ENCODE measurements at places on chromosomes 2 and 18.

- no peak for DNase-seq
Measured at GRCh38 chr2:98604547-98604946, 3.8 kb downstream of the COA5 start.

DNA sequence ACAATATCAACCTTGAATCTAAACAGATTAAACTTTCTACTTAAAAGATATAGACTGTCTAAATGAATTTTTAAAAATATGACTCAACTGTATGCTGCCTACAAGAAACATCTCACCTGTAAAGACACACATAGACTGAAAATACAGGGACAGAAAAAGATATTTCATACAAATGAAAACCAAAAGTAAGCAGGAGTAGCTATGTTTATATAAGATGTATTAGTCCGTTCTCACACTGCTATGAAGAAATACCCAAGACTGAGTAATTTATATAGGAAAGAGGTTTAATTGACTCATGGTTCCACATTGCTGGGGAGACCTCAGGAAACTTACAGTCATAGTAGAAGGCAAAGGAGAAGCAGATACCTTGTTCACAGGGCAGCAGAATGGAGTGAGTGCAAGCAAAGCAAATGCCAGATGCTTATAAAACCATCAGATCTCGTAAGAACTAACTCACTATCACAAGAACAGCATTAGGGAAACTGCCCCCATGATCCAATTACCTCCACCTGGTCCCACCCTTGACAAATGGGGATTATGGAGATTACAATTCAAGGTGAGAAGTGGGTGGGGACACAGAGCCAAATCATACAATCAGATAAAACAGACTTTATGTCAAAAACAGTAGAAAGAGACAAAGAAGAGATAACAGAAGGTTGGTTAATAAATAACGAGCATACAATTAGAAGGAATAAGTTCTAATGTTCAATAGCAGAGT is 214.4 kb upstream of the SLC39A10 start:
- no peak for DNase-seq

DNA sequence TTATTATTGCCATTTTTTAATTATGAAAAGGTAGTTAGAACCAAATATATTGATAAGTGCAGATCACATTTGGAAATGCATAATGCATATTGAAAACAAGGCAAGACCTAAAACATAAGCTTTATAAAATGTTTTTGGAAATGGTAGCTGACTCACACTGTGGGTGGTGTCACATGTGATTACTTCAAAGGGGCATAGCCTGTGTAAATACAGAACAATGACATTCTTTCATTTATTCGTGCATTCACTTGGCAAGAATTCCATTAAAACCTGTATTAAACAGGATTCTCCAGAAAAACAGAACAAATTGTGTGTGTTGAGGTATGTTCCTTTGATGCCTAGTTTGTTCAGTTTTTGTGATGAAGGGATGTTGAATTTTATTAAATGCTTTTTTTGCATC is 427.3 kb upstream of the ST6GAL2 start:
- DNase-seq, result no peak

GRCh38 chr18:46449499-46449898 is 207.5 kb downstream of the LOXHD1 start:
- DNase-seq, result no peak

GRCh38 chr2:170582313-170582712 is 132.8 kb upstream of the SP5 start:
- DNase-seq, result no peak

DNA sequence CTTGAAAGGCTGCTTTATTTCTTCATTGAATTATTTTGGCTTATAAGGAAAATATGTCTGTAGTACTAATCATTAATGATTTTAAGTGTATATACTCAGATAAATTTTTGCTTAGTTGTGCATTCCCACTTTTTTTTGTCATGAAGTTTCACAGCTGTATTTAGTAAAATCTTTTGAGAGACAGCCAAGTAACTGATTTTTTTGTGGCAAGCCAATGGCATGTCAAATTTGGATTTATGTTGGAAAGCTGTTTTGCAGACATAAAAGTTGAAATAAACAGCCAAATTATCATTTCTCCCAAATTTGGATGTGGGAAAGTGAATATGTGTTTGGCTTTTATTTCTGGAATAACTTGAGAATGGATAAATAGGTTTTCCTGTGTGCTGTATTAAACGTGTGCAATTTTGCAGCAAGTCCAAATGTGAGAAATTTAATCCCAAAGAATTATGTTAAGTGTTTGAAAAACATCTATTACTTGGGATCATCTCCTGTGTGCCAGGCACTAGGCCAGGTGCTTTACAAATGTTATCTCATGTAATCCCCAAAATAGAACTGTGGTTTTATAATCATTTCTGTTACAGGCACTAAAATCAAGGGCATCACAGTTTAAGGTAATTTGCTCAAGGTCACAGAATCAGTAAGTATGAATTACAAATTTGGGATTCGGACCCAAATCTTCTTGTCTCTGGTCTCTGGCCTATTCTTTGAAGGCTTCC is 160.4 kb downstream of the PTPRM start:
- DNase-seq, result no peak

- no peak for DNase-seq
Measured at GRCh38 chr2:39455826-39456225, 18.7 kb upstream of the MAP4K3 start.

DNA sequence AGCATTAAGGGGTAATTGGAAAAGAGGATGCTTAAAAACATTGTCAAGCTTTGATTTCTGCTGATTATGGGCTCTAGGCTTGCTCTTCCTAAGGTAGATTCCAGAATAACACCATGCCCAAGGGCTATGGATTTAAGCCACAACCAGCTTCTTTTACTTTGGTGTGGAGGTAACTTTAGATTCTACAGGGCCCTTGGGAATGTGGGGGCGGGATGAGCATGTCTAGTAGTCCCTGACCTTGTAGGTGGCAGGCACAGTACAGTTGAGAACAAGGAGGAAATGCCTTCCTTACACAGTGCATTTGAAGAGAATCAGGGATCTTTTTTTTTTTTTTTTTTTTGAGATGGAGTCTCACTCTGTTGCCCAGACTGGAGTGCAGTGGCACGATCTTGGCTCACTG is 364.2 kb downstream of the NYAP2 start:
- DNase-seq, result no peak

GRCh38 chr18:61628085-61628484 is 264.7 kb downstream of the RNF152 start:
- DNase-seq, result no peak

GRCh38 chr2:172736424-172737174 is 954 bp downstream of the RAPGEF4 start:
- DNase-seq, result no peak

- no peak for DNase-seq
Measured at GRCh38 chr2:204207866-204208265, 271.3 kb downstream of the ICOS start.

DNA sequence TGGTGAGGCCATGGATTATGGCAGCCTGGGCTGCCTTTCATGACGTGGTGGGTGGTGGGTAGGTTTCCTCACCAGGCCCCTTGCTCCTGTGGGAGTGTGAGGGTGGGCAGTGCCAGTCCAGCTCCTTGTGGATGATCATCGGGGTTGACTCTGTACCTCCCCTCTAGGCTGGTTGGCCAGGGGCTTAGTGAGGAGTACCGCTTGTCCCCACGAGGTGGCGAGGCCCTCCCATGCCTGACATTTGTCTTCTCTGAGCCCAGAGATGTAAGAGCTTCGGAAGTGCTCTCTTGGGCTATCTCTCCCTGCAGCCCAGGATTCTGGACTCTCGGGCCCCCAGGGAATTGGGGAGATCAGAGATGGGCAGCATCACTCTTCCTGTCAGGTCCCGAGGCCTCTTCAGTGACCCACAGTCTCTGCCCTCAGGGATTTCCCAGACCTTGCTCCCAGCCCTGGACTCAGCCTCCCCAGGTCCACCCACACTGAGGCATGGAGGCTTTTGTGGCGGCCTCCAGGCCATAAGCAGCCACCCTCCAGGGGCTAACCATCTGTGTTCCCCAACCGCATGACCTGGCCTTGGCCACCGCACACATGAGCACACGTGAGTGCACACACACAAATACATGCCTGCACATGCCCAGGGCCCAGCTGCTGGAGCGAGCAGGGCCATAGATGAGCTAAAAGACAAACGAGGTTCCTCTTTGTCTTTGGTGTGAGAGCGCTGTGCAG is 6.5 kb downstream of the SPR start:
- DNase-seq, result no peak

DNA sequence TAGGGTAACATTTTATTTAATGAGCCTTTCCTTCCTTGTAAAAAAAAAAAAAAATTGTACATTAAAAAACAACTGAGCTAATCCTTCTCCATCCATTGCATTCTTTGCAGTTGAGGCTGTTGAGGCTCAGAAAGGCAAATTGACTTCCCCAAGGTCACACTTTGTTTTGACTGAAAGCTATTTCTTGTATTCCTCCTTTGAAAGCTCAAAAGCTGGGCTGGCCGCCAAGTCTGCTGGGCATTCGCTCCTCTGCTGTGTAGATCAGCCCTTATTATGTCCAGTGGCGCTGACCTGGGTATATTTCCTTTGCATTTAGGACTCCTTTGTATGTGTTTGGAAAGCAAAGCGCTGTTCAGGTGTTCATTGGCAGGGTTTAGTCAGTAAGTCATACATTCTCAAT is 44.0 kb downstream of the SGPP2 start:
- DNase-seq, result no peak

- DNase-seq, result no peak
Measured at GRCh38 chr2:108270346-108270745, 18.3 kb upstream of the SULT1C2 start.

DNA sequence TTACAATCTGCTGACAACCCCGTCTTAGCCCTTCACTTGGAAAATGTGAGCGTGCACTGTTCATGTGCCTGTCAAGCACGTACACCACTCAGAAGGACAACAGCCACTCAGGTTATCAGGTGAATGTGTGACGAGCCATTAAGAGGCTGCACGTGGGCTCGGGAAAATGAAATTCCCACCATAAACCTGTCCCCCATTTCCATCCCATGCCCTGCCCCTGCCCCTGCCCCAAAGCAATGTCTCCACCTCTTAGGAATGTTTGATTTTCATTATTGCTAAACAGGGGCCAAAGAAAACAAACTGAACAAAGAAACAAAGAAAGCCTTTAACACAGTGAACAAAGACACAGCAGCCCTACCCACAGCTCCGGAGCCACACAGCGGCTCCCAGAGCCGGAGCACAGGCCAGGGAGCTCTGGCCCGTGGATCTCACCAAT is 90.5 kb downstream of the TMEM18 start:
- no peak for DNase-seq

GRCh38 chr2:40654346-40654745 is 202.5 kb upstream of the SLC8A1 start:
- no peak for DNase-seq

DNA sequence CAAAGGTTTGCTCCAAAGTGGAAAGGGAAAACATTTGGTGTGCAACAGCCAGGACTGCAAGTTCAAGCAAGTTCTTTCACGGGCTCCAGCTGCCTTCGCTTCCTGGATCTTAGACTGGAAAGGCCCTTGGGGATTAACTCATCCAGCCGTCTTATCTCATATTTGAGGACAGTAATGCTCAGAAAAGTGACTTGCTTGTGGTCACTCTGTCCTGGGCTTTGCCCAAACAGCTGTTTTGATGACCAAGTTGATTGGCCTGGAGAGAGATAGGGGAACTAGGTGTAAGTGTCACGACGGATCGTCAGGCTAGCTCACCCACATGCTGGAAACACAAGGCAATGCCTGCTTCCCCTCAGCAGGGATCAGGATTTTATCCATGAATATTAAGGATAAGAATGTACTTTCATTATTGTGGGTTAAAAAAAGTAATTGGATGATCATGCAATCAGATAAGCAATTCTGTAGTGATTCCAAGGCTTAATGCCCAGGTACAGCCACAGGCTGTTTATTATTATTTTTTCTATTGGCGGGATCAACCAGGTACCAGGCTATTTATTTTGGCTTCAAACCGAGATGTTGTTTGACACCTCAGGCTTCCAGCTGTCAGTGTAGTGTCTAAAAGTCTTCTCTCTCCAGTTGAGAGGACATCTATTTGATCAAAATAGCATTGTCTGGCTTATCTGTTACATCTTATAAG is 162.5 kb upstream of the EPAS1 start:
- DNase-seq, result no peak

GRCh38 chr2:98565286-98565860 is 42.9 kb downstream of the COA5 start:
- no peak for DNase-seq

DNA sequence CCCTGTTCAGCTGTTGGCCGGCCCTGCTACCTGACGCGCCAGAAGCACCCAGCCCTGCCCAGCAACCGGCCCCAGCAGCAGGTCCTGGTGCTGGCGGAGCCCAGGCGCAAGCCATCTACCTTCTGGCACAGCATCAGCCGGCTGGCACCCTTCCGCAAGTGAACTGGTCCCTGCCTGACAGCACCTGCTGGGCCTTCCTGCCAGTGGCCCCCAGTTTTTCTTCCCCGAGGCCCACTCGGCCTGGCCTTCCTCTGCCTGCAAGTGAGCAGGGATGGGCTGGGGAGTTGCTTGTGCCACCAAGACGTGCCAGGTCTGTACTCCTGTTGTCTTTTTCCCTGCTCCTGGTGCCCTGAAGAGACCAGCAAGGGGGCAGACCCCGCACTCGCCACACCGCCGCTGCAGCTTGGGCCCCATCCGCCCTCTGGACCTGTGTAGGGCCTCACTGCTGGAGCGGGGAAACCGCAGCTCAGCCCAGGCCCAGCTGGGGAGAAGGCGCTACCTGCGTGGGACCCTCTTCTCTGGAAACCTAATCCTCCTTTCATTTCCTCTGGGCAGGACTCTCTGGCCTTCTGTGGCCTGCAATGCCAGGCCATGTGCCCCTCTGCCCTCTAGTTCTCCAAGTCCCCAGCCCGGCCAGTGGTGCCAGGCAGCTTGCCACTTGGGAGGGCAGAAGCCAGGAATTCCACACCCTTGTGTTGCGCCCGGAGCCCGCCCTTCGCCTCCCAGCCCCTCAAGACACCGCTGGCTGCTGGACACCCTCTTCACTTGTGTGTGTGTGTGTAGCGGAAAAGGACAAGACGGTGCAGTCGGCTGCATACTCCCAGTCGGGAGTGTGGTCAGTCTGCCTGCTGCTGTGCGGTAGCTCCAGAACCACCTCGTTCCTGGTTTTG is 47.0 kb downstream of the FAM168B start:
- no peak for DNase-seq

DNA sequence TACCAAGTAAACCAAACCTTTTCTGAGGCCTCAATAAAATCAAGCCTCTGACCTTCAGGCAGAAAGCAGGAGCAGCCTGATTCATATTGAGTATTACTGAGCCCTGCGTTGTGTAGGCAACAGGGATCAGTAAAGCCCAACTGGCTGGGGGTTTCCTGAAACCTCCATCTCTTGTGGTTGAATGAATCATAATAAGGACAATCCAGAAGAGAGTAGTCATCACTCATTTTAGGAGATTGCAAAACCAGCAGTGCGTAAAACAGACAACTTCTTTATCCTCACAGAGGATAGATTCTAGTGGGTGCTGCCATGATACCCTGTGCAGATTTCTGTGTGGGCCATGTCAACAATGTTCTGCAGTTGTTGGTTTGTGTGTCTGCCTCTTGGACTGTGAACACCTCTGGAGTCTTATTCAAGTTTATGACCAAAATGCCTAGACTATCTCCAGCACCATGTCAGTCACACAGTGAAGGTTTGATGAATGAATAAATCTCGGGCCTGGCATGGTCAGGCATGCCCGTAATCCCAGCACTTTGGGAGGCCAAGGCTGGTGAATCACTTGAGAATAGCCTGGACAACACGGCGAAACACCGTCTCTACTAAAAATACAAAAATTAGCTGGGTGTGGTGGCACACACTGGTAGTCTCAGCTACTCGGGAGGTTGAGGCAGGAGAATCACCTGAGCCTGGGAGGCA is 51.8 kb upstream of the RAB27B start:
- DNase-seq, result no peak

GRCh38 chr2:82476094-82476493 is 1983.0 kb downstream of the SUCLG1 start:
- no peak for DNase-seq

GRCh38 chr18:31273812-31274527 is 44.0 kb upstream of the DSG1 start:
- DNase-seq, result no peak

Data from stimulated activated CD8-positive, alpha-beta memory T cell treated with anti-CD3 and anti-CD28 coated beads, Interleukin-7, amount 100 ng/mL, for 1 hour (primary cell).